ENCODE measurements at places on chromosomes 16 and 17.

GRCh38 chr16:51641191-51641765, 490.2 kb upstream of the SALL1 start:
- DNase-seq = no peak

DNA sequence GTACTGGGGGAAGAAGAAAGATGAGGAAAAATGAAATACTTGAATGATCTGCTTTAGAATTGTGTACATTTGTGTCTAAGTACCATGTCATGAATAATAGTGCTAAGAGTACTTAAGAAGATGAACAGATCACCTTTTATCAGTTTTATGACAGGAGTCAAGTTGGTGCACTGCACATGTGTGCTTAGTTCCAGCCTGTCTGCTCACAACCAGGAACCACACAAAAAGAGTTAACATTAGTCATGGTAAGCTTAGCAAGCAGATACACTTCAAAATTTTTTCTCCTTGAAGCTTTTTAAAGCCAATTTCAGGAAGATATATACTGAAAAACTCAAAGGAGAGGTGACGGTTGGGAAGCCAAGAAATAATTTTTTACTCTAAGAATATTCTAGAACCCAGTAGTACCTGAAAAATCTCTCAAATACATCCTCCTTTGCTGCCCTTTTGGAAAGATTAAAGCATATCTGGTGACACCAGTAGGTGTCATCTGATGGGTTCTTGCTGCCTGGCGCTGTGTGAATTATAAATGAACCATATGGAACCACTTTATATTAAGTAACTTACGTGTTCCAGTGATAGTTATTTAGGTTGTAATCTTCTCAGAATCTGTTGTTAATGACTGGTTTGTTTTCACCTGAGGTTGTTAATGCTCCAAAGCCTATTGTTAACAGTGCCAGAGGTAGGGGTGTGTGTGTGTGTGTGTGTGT, 93.4 kb downstream of the MSI2 start:
- DNase-seq = no peak

GRCh38 chr16:61233713-61234112, 802.5 kb downstream of the CDH8 start:
- DNase-seq = no peak

- peak; percentile 71 for DNase-seq
Measured at GRCh38 chr16:81797443-81797842, 18.4 kb downstream of the PLCG2 start.

DNA sequence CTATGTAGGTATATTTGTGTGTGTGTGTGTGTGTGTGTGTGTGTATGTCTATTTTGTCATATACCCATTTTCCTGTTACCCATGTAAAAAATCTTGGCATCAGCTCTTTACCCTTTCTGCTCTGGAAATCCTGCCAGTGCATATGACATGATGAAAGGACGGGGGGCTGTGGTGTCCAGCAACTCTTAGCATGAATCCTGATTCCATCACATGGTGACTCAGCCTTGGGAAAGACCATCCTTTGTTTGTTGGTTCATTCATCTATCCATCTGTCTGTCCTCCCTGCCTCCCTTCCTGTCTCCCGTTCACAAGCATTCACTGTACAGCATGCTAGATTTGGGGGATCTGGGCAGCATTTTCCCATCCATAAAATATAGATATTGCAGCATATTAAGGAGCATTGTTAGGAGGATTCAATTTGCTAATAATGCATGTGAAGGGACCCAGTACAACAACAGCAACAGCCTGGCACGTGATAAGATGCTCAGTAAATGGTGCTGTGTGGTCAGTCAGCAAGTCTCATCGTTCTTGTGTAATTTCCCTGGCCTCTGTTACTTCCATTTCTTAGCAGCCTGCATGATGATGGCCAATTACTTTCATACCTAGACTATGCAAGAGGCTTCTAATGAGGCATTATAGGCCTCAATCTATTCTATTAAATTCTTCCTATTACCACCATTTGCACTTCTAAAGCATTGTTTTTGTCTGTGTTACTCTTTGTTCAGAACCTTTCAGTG, 191.0 kb downstream of the PRKCA start:
- DNase-seq = peak; percentile 54

GRCh38 chr17:9389111-9389527, 186.5 kb downstream of the STX8 start:
- peak; percentile 20 for DNase-seq

DNA sequence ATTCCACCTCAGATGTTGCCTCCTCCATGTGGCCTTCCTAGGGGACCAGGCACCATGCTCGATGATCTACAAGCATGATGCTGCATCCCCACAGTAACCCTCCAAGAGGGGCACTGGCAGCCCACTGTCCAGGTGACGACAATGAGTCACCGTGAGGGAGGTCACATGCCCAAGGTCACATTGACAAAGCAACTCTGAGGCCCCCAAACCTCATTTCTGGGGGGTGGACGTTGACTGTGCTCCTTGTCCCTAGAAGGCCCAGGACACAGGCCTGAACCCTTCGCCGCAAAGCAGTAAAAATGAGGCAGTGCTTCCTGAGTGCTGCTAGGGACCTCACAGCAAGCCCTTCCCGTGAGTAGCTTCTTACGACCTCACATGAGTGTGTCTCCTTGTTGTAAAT, 136.5 kb downstream of the C16orf78 start:
- no peak for DNase-seq

GRCh38 chr16:75745823-75746222, 19.5 kb upstream of the CPHXL start:
- no peak for DNase-seq

DNA sequence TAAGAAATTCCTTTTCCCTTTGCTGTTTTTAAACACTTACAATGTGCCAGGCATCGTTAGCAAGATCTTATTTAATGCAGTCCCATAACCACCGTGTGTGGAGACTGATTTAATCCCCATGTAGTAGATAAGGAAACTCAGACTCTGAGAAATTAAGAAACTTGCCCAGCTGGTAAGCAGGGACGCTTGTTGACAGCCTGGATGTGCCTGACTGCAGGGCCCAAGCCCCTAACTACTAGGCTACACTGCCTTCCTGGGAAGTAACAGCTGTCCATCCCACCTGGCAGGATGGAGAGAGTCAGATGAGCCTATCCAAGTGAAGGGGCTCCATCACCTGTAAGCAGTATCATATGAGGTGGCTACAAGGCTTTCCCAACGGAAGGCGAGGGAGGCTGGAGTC, 23.1 kb downstream of the CDK5RAP3 start:
- DNase-seq = no peak

DNA sequence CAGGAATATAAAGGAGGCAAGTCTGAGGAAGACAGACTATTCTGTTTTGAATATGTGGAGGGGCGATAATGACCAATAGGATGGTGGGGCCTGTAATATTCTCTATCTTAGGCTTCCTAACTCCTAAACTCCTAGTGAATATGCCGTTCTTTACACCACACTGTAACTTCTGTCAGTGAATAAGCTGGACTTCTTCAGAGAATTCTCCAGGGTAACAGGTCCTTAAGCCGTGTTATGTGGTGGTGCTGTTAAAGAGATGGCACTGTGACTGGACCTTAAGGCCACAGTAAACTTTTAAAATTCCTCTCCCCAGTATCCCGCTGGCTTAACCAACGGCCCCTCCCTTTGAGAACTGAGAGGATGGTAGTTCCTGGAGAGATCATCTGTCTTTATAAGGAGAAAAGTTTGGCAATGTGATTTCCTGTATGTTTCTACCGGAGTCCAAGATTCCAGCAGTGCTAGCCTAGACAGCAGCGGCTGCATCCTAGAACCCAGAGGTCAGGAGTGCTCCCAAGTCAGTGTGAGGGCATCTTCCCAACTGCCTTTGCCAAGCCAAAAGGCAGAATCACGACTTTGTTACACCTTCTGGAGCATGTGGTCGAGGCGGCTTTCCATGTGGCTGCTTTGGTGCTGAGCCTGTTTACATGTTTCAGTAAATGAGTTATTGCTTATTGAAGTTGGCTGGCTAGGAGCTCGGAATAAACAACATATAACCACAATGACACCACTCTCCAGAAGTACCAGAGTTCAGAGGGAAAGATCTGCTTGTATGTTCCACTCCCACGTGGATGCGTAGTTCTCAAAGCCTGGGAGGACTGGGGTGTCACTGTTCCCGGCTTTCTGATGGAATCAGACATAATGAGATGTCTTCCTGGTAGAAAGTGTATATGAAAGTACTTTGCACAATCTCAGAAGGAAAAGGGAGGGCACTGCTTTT, 41.0 kb downstream of the TUBD1 start:
- DNase-seq = no peak

DNA sequence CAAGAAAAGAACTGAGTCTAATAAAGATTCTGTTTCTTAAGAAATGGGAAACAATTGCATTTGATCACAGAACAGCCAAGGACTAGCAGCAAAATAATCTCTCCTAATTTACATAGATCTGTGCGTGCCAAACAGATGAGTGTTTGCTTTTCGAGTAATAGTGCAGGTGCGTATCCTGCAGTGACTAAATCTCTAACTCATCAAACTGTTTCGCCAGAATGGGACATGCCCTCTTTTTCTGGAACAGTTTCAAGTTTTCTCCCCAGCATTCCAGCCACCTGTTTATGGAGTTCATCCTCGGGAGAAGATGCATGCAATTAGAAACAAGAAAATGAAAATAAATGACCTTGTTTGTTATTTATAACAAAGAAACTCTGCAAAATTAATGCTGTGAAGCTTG, 5.7 kb upstream of the TOX3 start:
- DNase-seq = no peak

DNA sequence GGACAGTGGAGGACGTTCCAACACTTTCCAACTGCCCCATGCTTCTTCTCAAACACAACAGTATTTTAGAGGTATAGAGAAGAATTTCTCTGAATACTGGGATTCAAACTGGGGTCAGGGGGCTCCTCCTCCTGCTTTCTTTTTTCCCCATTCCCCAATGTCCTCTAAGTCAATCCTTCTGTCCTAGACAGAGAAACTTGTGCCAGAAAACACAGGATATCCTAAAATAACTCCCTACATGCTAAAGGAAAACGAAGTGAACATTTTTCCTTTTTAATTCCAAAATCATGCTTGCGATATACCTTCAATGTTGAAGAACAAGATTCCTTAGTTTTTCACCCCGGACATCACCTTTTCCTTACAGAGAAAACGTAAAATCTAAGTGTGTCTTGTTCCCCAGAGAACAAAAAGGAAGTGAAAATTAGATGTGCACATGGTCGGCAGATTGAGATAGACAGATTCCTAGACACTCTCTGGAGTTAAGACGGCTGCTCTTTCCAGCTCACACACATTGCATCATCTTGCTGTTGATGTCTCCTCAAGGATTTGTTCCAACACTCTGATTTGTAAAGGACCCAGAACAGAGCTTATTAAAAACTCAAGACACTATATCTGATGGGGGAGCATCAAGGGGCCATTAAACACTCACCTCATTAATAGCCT, 228.2 kb downstream of the GRIN2A start:
- DNase-seq = no peak

DNA sequence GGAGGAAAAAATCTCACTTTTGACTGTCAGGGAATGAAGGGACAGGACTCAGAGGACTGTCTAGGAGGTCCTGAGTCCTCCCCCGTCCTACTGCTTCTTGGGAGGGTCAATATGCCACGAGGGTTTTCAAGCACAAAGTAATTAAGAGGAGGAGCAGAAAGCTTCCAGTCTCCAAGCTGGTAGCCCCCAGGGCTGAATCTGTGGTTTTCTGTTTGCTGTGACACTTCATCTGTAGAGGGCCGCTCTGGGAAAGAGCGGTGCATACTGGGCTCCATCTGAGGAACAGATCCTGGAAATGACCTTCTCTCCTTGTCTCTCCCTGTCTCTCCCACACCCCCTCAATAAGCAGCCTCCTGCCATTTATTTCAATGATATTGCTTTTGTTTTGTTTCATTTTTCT, 180.1 kb upstream of the SDK2 start:
- no peak for DNase-seq

DNA sequence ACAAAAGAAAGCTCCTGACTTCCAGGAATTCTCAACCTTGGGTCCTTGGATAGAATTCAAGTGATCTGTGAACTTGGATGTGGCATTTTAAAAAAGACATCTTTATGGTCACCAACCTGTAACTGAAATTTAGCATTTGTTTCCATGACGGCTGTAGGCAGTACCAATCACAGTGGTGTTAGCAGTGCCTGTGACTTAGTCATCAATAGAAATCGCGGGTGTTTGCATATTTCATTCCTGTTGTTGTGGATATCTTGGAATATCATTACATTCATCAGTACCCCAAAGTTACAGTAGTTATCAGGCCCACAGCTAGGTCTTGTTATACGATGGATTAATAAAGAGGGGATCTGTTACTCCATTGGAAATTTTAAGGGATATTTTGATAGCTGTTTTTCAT, 81.6 kb downstream of the CMIP start:
- DNase-seq = no peak

DNA sequence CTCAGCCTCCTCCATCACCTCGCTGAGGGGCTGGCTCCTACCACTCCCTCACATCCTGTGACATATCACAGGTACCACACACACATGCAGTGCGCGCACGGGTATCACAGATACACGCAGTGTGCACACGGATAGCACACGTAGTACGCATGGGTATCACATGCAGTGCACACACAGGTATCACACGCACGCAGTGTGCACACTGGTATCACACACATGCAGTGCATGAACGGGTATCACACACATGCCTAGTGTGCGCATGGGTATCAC, 30.1 kb downstream of the ACSF3 start:
- no peak for DNase-seq

DNA sequence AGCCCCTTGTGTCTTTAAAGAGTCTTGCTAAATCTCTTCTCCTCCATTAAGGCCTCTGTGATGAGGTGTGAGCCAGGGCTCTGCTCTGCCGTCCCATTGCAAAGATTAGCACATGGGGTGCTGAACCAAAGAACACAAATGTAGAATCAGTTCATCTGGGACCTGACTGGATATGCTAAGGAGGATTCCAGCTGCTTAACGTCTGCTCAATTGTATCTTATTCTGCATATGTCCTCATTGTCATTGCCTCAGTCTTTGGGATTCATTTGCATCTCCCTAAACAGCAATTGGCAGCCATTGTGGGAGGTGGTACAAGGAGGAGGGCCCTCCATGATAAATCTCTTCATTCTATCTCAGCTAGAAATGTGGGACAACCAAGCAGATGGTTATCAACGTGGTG, 106.3 kb upstream of the ADAMTS18 start:
- DNase-seq = no peak

- DNase-seq = no peak
Measured at GRCh38 chr17:19896679-19897078, 28.9 kb upstream of the ULK2 start.

DNA sequence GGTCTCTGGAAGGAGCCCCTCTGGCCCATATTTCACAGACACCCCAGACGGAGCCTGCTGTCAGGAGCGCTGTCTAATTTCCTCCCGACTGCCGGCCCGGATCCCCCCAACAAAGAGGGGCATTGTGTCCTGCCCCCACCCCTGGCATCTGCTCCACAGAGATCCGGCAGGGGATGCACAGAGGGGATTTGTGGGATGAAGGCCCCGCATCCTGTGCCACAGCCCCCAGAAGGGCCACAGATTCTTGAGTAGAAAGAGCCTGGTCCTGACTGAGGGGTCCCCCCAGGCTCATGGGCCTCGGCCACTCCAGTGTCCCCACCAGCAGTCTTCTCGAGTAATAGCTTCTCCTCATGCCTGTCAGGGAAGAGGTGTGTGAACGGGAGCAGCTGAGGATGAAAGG, 29.5 kb downstream of the MEOX1 start:
- no peak for DNase-seq
